DMS79 treated with DMSO at 0.1 percent for 48 hours (cell line): ENCODE measurements at places on chromosomes 4 and X.

- DNase-seq, result no peak
These were observed 83.5 kb downstream of the NPNT start for GRCh38 chr4:105978684-105979296.

DNA sequence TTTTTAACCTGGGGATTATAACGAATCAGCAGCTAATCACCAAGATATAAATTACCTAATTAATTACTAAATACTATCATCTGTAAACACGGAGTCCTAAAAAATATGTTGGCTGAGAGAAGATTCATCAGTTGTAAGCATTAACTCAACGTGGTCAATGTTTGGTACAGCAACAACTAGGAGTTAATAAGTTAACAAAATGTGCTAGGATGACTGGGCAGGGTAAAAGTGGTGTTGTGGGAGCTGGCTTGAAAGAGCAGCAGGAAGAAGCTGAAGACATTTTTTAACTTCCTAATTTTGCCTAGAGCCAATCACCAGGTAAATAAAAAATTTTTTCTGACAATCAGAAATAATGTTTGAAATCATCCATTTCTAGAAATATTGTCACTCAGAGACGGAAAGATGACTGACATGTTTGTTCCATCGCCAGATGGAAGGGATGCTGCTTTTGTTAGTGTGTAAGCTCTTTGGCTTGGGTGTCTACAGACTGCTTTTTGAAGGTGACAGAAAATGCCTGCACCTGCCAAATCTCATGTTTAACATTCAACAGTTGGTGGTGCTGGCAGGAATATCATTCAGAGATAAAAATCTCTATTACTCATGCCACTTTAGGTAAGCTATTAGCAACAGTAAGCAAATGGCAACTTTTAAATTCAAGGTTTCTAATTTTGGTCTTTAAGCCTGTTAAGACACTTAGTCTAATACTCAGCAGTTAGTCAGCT lies 1126.9 kb downstream of the STPG2 start:
- no peak for DNase-seq

DNA sequence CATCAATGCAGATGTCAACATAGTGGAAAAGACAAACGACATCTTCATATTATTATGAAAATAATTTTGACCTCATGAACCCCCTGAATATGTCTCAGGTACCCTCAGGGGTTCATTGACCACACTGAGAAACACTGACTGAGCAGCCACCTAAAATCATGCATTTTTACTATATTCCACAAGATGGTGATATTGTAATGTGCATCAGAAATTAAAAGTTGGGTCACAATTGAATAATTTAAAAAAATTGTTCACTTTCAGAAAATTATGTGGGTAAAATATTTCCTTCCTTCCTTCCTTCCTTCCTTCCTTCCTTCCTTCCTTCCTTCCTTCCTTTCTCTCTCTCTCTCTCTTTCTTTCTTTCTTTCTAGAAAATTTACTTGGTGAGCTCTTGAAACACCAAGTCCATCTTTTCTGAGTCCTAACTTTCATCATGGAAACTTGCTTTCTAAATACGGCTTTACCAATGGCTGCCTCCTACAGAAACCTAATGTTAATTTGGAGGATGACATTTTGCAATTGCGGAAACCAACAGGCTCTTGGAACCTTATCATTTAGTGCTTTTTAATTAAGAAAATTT lies 103.6 kb downstream of the RTL3 start:
- no peak for DNase-seq

- no peak for DNase-seq
These were observed 91.2 kb downstream of the LRP2BP start for GRCh38 chr4:185304541-185304940.

DNA sequence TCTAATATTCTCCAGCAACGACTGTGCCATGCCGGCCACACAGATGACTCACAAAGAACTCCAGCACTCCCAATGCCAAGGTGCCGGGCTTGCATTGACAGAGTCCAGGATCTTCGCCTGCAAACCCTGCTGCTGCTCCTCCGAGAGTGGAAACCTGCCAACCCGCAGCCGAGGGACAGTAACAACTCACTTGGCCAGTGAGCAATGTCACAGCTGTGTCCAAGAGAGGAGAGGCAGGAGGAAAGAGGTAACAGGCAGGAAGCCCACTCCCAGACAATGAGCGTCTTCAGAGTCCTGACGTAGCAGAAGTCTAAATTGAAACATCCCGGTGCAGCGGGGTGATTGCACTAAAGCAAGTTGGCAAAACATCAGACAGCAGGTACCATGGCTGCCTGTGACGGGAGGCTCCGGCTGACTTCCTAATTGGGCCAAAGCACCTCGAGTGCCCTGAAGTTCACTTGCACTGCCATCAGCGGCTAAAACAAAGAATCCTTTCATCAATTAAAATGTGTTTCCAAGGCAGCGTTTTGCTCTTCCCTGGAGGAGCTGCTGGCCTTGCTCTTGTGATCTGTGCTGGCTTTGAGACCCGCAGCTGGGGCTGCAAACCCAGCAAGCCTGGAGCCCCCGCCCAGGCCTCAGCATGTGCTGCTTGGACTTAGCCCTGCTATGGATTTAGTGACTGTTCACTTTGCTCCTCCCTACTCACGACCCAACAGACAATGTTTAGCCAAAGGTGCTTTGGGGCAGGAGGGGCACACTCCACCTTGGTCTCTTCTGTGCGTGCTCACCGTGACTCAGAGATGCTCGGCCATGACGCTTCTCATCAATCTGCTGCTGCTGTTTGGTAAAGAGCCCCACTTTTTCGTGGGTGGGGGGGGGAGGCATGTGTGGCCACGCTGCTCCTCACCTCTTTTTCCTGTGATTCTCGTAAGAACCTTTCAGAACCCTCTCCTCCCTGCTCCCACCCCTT lies 36.5 kb downstream of the DCTD start:
- peak; percentile 70 for DNase-seq

- no peak for DNase-seq
These were observed 569.3 kb upstream of the DIPK2B start for GRCh38 chrX:45769761-45770582.

GRCh38 chrX:12962041-12962504 lies 12.8 kb upstream of the TMSB4X start:
- no peak for DNase-seq

DNA sequence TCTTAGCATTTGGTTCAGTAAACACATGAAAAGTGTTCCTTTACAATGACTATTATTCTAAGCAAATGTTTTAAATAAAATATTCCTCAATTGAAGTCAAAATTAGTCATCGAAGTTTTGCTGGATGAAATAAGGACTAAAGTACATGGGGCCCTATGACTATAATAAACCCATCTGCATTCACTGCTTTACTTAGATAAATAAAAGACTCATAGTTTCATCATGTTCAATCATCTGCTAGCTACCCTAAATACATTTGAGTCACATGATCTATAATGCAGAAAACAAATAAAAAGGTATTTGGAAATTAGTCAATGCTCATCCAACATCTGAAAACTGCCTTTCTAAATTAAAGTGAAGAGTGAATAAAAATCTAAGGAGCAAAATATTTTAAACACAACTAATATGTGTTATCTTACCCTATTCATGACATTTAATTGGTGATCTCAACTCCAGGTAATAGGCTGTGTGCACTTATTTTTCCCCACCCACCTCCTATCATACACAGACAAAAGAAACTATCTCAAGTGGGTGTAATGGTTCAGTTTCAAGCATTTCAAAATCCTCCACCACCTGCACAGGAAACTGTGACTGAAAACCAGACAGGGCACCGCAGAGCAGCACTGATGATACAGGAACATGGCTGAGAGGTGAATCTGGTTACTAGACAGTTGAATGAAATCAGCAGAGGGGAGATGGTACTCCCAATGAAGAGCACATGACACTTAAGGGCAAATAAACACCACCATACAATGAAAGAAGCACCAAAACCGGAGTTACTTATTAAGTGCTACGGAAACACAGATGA lies 78.6 kb downstream of the CAMK2D start:
- no peak for DNase-seq

GRCh38 chr4:139940600-139940999 lies 213.4 kb downstream of the MAML3 start:
- DNase-seq, result no peak

GRCh38 chr4:168150420-168151050 lies 58.2 kb downstream of the ANXA10 start:
- DNase-seq, result no peak

GRCh38 chrX:45196701-45197100 lies 4.0 kb downstream of the DIPK2B start:
- no peak for DNase-seq

DNA sequence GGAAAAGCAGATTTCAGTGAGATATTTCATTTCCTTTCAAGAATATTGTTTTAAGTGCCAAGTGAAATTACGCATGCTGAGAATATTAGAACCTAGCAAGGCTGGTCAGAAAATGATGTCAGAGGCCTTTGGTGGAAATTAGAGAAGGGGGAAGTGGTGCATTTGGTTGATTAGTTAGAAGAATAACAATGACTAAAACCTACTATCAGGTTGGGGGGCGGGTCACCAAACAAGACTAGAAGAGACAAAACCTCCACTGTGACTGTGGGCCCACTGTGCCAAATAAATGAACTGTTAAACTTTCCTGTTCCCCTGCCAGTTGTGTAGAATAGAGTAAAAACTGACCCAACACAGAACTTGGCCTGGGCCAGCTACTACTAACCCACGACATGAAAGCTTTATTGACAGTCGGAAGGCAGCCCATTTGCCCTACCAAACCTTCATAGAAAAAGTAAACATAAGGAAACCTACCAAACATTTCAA lies 2.9 kb downstream of the RAPGEF2 start:
- DNase-seq, result no peak

- DNase-seq, result no peak
These were observed 29.6 kb downstream of the RAB40AL start for GRCh38 chrX:102966701-102967100.

DNA sequence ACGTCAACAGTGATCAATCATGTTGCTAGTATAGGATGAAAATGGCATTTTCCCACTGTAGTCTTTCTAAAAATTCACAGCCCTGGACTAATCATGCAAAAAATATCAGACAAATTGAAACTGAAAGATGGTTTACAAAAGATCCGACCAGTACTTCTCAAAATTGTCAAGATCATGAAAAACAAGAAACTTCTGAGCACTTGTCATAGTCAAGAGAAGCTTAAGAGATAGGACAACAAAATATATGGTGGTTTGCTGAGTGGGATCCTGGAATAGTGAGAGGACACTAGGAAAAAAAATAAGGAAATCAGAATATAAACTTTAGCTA lies 101.1 kb downstream of the NAA11 start:
- no peak for DNase-seq

DNA sequence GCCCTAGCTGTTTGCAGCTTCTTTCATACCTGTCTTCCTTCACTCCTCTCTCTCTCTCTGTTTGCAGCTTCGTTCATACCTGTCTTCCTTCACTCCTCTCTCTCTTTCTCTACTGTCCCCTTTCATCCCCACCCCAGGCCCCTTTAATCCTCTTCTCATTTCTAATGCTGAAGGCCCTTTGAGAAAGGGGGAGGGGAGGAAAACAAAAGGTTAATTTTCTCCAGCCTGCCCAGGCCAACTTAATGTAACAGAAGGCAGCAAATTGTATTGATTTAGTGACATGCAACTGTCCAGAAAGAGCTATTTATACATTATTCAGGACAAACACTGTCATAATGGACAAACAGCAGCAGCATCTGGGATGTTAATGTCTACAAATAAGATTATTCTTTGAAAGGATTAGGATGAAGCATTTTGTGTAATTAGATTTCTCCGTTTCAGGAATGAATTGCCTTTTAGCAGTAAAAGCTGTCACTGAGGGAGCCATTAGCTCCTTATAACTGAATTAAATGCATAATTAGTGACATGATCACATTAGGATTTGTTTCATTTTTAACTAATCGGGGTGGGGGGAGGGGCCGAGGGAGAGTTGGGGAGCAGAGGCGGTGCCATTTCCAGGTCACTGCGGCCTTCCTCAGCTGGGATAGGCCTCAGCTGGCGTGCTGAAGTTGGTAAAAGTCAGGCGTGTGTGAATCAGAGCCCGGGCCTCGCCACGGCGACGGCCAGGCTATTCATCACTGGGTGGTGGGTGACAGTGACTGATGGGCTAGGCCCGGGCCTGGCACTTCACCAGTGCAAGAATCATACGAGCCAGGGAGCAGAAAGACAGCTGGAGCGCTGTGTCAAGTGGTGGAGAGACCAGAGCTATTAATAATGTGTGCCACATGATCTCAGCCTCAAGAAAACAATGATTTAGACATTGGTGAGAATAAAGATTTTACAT lies 174.5 kb downstream of the NKX6-1 start:
- no peak for DNase-seq

GRCh38 chrX:1444561-1445500 lies 7.9 kb downstream of the ASMTL start:
- no peak for DNase-seq

DNA sequence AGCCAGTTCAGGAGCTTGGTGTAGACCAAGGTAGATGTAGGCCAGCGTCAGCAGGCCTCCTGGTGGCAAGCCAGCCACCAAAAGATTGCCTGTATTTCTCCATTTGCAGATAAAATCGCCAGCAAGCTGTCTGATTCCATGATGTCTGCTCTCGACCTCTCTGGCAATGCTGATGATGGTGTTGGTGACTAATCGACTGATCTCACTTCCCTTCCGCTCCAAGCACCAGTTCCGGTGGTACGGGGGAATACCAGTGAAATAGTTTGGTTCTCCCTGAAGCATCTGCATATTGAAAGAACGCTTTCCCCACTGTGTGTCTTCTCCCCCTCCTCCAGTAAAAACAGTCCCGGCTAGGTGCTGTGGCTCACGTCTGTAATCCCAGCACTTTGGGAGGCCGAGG lies 30.4 kb downstream of the GNL3L start:
- DNase-seq, result no peak

DNA sequence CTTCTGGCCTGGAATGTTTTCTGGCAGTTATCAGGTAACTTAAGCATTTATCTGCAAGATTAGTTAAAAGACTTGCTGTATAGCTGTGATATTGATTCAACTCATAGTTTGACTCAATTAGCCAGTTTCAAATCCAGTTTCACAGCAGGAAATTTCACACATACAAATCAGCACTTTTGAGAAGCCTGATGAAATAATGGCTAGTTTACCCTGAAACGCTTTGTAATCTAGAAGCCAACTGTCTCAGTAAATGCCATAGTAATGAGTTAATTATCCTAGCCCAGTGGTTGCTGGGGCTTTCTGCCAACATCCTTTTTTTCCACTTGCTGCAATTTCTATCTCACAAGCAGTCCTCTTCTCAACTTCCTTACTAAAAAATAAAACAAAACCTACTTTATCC lies 53.1 kb downstream of the ARHGEF38 start:
- no peak for DNase-seq

- no peak for DNase-seq
These were observed 1161.3 kb downstream of the C4orf33 start for GRCh38 chr4:130257271-130257670.

- DNase-seq, result no peak
These were observed 372.2 kb downstream of the INPP4B start for GRCh38 chr4:142473960-142474338.
